ENCODE measurements at places on chromosomes 7 and 10.

GRCh38 chr7:111903016-111903415 lies 303.2 kb downstream of the DOCK4 start:
- no peak for DNase-seq

GRCh38 chr10:97065686-97066660 lies 119.8 kb downstream of the SLIT1 start:
- no peak for DNase-seq

DNA sequence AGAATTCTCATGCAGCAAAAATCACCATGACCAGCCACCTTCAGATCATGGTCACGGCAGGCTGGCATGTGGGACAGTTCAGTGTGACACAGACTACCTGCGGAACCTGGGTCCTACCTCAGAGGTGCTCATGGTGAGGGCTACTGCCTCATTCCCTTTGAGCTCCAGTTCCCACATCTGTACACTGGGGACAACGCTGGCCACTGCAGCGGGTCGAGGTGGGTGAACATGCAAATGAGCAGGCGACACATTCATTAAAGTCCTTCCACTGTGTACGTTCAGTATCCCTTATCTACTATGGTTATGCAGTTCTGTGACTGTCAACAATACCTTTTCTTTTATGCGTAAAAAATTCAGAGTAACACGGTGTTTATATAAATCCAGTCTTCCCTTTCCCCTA lies 218.7 kb upstream of the AOAH start:
- DNase-seq, result no peak

DNA sequence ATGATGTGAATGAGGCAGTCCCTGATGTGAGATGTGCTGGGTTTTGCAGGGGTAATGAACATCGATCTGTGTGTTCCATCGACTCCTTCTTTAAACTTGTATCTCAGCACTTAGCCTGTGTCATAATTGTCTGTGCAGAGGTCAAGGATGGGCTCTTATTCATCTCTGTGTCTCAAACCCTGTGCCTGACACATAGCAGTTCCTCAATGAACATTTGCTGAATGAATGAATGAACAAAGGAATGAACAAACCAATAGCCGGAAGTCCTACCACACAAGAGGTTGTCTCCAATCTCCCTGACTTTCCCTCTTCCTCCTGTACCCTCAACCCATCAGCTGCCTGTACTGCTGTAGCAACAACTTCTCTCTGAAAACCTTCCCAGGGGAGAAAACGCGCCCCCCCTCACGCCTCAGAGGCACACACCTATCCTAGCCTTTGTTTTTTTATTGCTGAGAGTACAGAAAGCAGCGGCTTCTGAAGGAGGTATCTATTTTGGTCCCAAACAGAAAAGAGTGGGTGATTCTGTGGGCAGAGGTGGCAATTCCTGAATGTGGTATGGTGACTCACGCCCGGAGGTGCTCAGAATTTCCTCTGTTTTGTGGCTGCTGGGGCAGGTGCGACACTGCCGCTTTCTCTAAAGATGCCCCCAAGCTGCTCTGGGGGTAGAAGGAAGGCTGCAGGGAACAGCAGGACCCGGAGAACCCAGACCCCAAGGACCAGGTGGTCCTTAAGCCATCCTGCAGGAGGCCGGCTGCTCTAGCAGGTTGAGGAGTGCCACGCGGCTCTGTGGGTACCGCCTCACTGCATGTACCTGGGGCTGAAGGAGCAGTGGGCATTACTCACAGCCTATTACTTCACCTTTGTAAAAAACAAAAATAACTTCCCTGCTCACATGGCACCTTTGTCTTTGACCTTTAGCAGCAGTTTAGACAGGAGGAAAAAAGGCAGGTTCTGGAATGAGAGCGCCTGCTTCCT lies 9.6 kb downstream of the IL2RA start:
- no peak for DNase-seq

DNA sequence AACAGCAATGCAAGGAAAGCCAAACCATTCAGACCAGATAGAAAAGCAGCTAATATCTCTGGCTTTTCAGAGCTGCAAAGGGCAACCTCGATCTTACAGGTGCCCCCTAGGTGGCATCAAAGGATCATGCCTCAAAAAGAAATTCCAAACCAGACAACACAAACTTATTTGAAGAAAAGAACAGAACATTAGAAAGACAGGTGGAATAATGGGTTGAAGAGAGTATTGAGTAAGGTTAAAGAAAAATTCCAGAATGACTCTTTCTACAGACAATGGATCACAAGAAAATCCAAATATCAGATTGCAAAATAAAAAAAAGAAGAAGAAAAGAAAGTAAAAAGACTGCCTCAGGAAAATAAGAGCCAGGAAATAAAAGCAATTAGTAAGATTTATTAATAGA lies 213.7 kb downstream of the ELMO1 start:
- no peak for DNase-seq
